ENCODE measurements at places on chromosomes 5 and 9. TPM values are rescaled to one million over a fixed set of nuclear protein-coding genes. Genes with fewer than 3 reads are reported as not detected.

The OR1Q1 gene
- not detected for total RNA-seq

The ORM1 gene
- not detected for total RNA-seq

The PDZD2 gene
- not detected for total RNA-seq

The PDCD1LG2 gene
- total RNA-seq, result 8.8 TPM

The BTNL3 gene
- total RNA-seq, result not detected

The SLC9A3 gene
- 3.7 TPM for total RNA-seq

- H3K36me3 ChIP-seq, result no peaks in the 10 kb centered on the region
- H3K27ac ChIP-seq, result no peak overlapping the region
- no peaks in the 10 kb centered on the region for H3K4me1 ChIP-seq
Observed at GRCh38 chr5:116881921-116882531, 307.4 kb upstream of the SEMA6A start.

GRCh38 chr5:78801413-78801812 lies 152.8 kb upstream of the LHFPL2 start:
- no peak overlapping the region for H3K4me3 ChIP-seq
- no peak for DNase-seq
- no peaks in the 10 kb centered on the region for H3K27me3 ChIP-seq
- no peak overlapping the region for H3K27ac ChIP-seq
- 0 out of 2 replicates have a peak, but pooled peaks cover 3% of the 10 kb centered on the region for H3K36me3 ChIP-seq

GRCh38 chr5:16617274-16617968 lies 624 bp upstream of the RETREG1 start:
- H3K27ac ChIP-seq, result no peak overlapping the region
- peaks cover 54% of the 10 kb centered on the region for H3K27me3 ChIP-seq
- H3K4me1 ChIP-seq, result peaks cover 13% of the 10 kb centered on the region
- H3K36me3 ChIP-seq, result no peaks in the 10 kb centered on the region

DNA sequence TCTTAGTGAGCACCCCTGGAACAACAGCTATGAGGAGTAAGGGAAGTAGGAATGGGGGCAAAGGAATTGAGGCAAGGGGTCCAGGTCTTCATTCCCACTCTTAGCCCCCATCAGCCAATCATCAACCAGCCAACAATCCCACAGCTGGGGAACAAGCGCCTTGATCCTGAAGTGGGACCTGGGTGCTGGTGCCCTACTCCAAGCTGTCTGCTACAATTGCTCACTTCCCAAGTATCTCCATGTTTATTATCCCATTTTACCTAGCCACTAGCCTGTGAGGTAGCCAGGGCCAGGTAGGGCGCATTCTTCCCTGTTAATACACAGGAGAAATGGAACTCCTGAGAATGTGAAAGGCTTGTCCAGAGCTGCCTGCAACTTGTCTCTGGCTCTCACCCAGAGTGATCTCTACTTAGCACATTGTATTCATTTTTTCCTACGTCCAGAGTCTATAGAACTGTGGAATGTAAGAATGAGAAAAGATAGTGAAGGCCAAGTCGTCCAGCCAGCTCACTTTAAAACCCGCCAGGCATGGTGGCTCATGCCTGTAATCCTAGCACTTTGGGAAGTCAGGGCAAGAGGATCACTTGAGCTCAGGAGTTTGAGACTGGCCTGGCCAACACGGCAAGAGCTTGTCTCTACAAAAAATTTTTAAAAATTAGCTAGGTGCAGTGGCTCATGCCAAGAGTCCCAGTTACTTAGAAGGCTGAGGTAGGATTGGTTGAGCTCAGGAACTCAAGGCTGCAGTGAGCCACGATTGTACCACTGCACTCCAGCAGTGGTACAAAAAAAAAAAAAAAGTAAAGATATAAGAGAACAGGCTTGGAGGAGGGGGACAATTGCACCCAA lies 6.2 kb upstream of the DNAJC18 start:
- no peak overlapping the region for H3K4me3 ChIP-seq
- no peak overlapping the region for H3K27ac ChIP-seq
- H3K36me3 ChIP-seq, result no peaks in the 10 kb centered on the region

DNA sequence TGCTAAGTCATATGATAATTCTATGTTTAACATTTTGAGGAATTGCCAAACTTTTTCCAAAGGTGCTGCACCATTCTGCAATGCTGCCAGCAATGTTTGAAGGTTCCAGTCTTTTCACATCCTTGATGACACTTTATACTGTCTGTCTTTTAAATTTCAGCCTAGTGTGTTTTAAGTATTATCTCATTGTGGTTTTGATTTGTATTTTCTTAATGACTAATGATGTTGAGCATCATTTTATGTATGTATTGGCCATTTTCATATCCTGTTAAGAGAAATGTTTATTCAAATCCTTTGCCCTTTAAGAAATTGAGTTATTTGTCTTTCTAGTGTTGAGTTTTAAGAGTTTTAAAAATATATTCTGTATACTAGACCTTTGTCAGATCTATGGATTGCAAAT lies 5.0 kb upstream of the TEX48 start:
- peaks cover 27% of the 10 kb centered on the region for H3K4me1 ChIP-seq
- H3K4me3 ChIP-seq, result no peak overlapping the region
- no peaks in the 10 kb centered on the region for H3K36me3 ChIP-seq
- H3K27ac ChIP-seq, result no peak overlapping the region
- DNase-seq, result no peak

- H3K27me3 ChIP-seq, result no peaks in the 10 kb centered on the region
- H3K36me3 ChIP-seq, result no peaks in the 10 kb centered on the region
- no peak overlapping the region for H3K27ac ChIP-seq
- H3K4me1 ChIP-seq, result 0 out of 2 replicates have a peak, but pooled peaks cover 5% of the 10 kb centered on the region
- no peak for DNase-seq
- no peak overlapping the region for H3K4me3 ChIP-seq
Observed at GRCh38 chr9:21450733-21451394, 10.6 kb downstream of the IFNA1 start.

DNA sequence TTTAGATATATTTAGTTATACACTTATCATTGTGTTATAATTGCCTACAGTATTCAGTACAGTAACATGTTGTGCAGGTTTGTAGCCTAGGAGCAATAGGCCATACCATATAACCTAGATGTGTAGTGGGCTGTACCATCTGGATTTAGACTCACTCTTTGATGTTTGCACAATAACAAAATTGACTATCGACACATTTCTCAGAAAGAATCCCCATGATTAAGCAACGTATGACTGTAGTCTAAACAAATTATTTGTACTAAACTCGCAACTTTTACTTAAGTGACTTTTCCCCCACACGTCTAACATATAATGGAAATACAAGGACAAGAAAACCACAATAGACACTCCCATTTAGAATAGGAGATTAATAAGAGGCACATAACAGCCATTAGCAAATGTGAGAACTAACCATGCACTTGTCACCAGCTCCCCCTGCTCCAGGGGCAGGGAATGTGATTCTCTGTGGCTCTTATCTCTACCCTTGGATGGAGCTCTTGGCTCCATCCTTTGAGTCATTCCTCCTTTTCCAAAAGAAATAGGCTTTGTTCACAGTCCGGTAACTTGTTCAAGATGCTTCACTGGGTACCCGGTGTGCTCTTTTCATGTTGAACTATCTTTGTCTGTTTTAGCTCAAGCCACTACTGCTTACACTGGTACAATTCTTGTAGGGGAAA lies 8.7 kb upstream of the B4GALT1 start:
- H3K4me1 ChIP-seq, result no peaks in the 10 kb centered on the region
- no peak overlapping the region for H3K27ac ChIP-seq
- no peaks in the 10 kb centered on the region for H3K36me3 ChIP-seq
- H3K27me3 ChIP-seq, result no peaks in the 10 kb centered on the region

DNA sequence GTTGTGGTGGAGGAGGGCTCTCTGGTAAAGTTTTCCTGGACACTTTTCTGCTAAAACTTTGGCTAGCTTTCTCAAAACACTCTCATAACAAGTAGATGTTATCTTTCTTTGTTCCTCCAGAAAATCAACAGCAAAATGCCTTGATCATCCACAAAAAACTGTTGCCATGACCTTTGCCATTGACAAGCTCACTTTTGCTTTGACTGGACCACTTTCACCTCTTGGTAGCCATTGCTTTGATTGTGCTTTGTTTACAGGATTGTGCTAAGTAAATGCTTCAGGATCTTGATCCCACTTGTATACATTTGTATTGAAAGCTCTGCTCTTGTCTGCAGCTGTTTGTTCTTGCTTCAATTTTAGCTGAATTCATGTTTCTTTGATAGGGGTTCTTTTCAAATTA lies 143.9 kb upstream of the NR3C1 start:
- no peak overlapping the region for H3K4me3 ChIP-seq
- no peaks in the 10 kb centered on the region for H3K36me3 ChIP-seq
- H3K27ac ChIP-seq, result no peak overlapping the region
- DNase-seq, result no peak
- H3K27me3 ChIP-seq, result no peaks in the 10 kb centered on the region
- H3K4me1 ChIP-seq, result peaks cover 39% of the 10 kb centered on the region

GRCh38 chr5:135034963-135035677 lies 1.1 kb upstream of the PITX1 start:
- peaks cover 15% of the 10 kb centered on the region for H3K27me3 ChIP-seq
- no peak for DNase-seq
- H3K27ac ChIP-seq, result no peak overlapping the region
- peaks cover 13% of the 10 kb centered on the region for H3K4me1 ChIP-seq
- peaks cover 7% of the 10 kb centered on the region for H3K36me3 ChIP-seq

DNA sequence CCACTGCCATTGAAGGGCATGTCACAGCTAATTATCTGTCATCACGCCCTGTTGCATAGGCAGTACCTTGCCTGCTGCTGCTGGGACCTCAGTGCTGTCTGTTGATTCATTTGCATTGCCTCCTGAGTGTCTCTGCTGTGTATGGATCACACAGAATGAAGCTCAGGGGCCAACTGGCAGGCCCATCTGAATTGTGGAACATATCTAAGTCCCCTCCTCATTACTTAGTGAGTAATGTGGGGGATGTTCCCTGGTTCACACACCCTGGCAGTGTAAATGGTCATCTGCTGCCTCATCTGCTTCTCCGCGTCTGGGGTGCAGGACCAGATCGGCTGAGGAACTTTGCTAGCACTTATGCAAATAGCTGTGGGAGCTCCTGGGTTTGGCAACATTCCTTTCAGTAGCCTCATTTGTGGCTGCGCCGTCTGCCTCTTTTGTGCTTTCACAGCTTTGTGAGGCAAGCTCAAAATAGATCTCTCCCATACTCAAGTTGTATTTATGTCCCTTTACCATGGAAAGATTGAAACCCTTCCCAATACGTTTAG lies 25.4 kb downstream of the TYRP1 start:
- no peak overlapping the region for H3K27ac ChIP-seq
- H3K4me3 ChIP-seq, result no peak overlapping the region
- no peak for DNase-seq
- H3K27me3 ChIP-seq, result no peaks in the 10 kb centered on the region
- no peaks in the 10 kb centered on the region for H3K36me3 ChIP-seq

DNA sequence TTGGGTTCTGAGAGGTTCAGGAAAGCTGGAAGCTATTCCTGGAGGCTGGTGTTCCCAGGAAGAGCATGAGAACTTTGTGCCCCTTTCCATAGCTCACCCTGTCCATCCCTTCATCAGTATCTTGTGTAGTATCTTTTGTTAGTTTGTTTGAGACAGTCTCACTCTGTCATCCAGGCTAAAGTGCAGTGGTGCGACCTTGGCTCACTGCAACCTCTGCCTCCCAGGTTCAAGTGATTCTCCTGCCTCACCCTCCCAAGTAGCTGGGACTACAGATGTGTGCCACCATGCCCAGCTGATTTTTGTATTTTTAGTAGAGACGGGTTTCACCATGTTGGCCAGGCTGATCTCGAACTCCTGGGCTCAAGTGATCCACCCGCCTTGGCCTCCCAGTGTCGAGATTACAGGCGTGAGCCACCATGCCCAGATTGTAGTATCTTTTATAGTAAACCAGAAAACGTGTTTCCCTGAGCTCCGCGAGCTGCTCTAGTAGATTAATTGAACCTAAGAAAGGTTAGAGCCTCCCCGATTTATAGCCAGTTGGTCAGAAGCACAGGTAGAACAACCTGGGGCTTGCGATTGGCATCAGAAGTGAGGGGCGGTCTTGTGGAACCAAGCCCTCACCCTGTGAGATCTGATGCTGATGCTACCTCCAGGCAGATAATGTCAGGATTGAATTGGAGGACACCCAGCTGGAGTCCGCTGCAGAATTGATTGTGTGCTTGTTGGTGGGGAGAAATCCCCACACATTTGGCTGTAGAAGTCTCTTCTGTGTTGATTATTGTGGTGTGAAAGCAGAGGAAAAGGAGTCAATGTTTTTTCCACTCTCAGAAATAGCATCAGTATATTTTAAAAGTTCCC lies 32.3 kb downstream of the ATP6V0E1 start:
- H3K4me3 ChIP-seq, result no peak overlapping the region
- peaks cover 31% of the 10 kb centered on the region for H3K36me3 ChIP-seq
- peaks cover 12% of the 10 kb centered on the region for H3K4me1 ChIP-seq
- H3K27ac ChIP-seq, result no peak overlapping the region

- H3K27me3 ChIP-seq, result no peaks in the 10 kb centered on the region
- no peak overlapping the region for H3K27ac ChIP-seq
- H3K4me3 ChIP-seq, result no peak overlapping the region
- no peak for DNase-seq
- H3K36me3 ChIP-seq, result no peaks in the 10 kb centered on the region
Observed at GRCh38 chr5:152864991-152865390, 459.9 kb upstream of the NMUR2 start.

DNA sequence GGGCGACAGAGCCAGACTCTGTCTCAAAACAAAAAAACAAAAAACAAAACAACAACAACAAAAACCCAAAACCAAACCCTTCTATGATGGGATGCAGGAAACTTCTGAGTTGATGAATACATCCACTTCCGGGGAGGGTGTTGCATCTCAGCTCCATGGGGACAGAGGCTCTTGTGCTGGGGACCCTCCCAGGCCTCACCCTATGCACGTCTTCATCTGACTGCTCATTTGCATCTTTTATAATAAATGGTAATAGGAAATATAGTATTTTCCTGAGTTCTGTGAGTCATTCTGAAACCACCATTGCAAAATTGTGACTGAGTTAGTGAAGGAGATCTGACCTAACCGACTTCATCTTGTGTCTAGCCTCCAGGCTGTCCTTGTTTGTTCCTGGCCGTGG lies 109.5 kb upstream of the SLC28A3 start:
- no peak overlapping the region for H3K27ac ChIP-seq
- H3K27me3 ChIP-seq, result no peaks in the 10 kb centered on the region
- no peak for DNase-seq
- H3K4me1 ChIP-seq, result no peaks in the 10 kb centered on the region
- H3K36me3 ChIP-seq, result no peaks in the 10 kb centered on the region
